ENCODE measurements at places on chromosomes 16 and 17. TPM values are rescaled to one million over a fixed set of nuclear protein-coding genes. Genes with fewer than 3 reads are reported as not detected.

CRYBA1 gene
- total RNA-seq: not detected

DNA sequence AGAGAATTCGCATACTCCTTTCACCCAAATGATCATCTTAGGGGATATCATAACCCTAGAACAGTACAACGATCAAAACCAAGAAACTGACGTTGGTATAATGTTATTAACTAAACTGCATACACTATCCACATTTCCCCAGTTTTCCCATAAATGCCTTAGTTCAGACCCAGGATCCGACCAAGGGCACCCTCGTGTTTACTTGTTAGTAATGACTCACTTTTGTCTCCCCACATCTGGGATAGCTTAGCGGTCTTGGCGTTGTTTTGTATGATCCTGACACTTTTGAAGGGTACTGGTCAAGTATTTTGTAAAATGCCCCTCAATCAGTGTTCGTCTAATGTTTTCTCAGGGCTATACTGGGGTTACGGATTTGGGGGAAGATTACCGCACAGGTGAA is 8.0 kb downstream of the HS3ST3A1 start:
- H3K27me3 ChIP-seq: no peaks in the 10 kb centered on the region
- no peaks in the 10 kb centered on the region for H3K36me3 ChIP-seq
- peak; percentile 57 for DNase-seq

- H3K36me3 ChIP-seq: peaks cover 50% of the 10 kb centered on the region
- no peak overlapping the region for H3K27ac ChIP-seq
- DNase-seq: no peak
- H3K27me3 ChIP-seq: no peaks in the 10 kb centered on the region
Observed at GRCh38 chr17:47982091-47982617, 11.2 kb downstream of the CDK5RAP3 start.

DNA sequence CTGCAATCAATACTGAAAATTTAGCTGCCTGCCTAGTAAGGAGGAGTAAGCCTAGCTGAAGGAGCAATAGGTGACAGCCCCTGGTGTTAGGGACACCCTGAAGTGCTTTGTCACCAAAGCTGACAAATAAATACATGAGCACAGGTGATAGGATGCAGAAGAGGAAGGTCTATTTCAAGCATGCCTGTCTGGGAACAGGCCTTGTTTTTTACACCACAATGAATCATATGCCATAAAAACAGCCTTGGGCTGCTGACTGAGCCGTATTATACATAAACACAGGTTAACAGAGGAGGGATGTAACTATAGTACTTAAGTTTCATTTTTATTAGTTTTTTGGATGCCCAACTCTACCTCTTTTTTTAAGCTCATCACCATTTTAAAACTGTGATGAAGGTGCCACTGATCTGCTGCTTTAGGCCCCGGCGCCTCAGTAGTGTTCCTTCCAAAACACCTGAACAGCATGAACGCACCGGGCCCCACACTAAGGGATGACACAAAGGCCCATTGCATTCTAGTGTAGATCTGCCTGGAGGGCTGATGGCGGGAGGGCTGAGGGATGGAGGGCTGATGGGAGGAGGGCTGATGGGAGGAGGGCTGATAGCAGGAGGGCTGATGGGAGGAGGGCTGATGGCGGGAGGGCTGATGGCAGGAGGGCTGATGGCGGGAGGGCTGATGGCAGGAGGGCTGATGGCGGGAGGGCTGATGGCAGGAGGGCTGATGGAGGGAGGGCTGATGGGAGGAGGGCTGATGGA is 150.3 kb downstream of the AATF start:
- peaks cover 34% of the 10 kb centered on the region for H3K36me3 ChIP-seq
- H3K4me1 ChIP-seq: peaks cover 2% of the 10 kb centered on the region

DNA sequence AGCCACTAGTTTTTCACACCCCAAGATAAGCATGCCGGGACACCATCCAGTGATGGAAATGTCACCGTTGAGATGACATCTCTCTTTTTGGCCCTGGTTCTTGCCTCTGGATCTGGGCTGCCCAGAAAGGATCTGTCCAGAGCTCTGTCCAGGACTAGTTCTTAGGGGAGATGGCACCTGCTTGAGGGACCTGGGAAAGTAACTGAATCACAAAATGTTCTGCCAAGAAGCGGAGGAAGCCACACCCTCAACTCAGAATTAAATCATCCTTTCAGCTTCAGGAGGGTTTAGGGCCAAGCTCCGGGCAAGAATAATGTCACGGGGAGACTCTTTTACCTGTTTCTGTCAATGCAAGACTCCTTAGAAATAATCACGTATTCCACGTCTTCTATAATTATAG is 248.6 kb downstream of the MAF start:
- no peaks in the 10 kb centered on the region for H3K27me3 ChIP-seq
- no peaks in the 10 kb centered on the region for H3K36me3 ChIP-seq
- DNase-seq: no peak
- no peak overlapping the region for H3K4me3 ChIP-seq

DNA sequence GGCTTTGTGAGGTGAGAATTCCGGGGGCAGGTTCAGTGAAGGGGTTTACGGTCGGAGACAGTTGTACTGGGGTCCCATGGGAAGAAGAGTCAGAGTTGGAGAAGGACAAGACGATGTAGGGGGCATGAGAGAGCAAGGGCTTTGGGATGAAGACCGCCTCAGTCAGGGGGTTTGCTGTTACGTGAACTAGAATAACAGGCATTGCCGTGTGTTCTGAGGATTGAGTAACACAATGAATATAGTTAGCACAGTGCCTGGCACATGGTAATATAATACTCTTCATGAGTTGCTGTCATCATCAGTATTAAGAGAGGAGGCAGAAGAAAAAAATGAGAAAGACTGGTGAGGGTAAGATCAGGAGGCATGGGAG is 577 bp downstream of the ZNF646 start:
- H3K4me3 ChIP-seq: peak overlapping the region; percentile 81
- peak; percentile 12 for DNase-seq
- peak overlapping the region; percentile 77 for H3K27ac ChIP-seq
- H3K4me1 ChIP-seq: peaks cover 6% of the 10 kb centered on the region
- H3K27me3 ChIP-seq: no peaks in the 10 kb centered on the region

- no peak for DNase-seq
- no peaks in the 10 kb centered on the region for H3K4me1 ChIP-seq
- no peak overlapping the region for H3K4me3 ChIP-seq
- no peak overlapping the region for H3K27ac ChIP-seq
- no peaks in the 10 kb centered on the region for H3K36me3 ChIP-seq
Observed at GRCh38 chr16:24204150-24204665, 51.9 kb upstream of the CACNG3 start.

- H3K27me3 ChIP-seq: no peaks in the 10 kb centered on the region
- no peak overlapping the region for H3K27ac ChIP-seq
- no peaks in the 10 kb centered on the region for H3K4me1 ChIP-seq
- H3K36me3 ChIP-seq: peaks cover 40% of the 10 kb centered on the region
- DNase-seq: no peak
Observed at GRCh38 chr17:82938486-82938872, 98.7 kb upstream of the ZNF750 start.

GRCh38 chr17:57560319-57560705 is 184.8 kb downstream of the CCDC182 start:
- no peaks in the 10 kb centered on the region for H3K36me3 ChIP-seq
- H3K4me1 ChIP-seq: peaks cover 10% of the 10 kb centered on the region
- no peak overlapping the region for H3K27ac ChIP-seq
- DNase-seq: no peak
- H3K27me3 ChIP-seq: no peaks in the 10 kb centered on the region
- no peak overlapping the region for H3K4me3 ChIP-seq

DNA sequence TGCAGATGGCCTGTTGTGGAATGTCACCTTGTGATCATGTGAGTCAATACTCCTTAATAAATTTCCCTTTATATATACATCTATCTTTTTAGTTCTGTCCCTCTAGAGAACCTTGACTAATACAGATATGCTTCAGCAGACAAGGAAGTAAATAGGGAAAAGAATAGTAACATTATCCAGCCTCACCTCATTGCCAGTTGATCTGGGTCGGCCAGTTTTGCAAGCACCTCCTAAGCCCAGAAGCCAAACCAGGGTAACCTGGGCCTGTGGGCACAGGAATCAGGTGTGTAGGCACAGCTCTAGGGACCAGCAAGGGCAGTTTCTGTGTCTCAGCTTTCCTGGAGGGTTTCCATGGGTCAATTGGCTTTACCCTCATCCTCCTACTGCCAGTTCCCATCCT is 11.9 kb upstream of the CCL17 start:
- no peak overlapping the region for H3K4me3 ChIP-seq
- no peaks in the 10 kb centered on the region for H3K36me3 ChIP-seq
- peaks cover 44% of the 10 kb centered on the region for H3K27me3 ChIP-seq
- DNase-seq: no peak
- no peaks in the 10 kb centered on the region for H3K4me1 ChIP-seq

DNA sequence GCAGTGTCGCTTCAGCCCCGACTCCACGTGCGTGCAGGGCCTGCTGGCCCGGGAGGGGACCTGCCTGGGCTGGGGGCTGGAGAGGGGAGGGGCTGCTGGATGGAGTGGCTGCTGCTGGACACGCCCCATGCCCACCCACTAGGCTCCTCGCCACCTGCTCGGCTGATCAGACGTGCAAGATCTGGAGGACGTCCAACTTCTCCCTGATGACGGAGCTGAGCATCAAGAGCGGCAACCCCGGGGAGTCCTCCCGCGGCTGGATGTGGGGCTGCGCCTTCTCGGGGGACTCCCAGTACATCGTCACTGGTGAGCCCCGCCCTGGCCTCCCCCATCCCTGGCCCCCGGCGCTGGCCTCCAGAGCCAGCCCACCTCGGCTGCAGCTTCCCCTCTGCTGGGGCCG is 2.4 kb downstream of the BRICD5 start:
- peaks cover 11% of the 10 kb centered on the region for H3K4me1 ChIP-seq
- H3K36me3 ChIP-seq: peaks cover 28% of the 10 kb centered on the region
- no peak overlapping the region for H3K27ac ChIP-seq
- no peak for DNase-seq
- no peak overlapping the region for H3K4me3 ChIP-seq
- H3K27me3 ChIP-seq: no peaks in the 10 kb centered on the region

Data from IMR-90 (cell line).